H7 (cell line): ENCODE measurements at places on chromosomes 1 and 21. TPM values are rescaled to one million over a fixed set of nuclear protein-coding genes. Genes with fewer than 3 reads are reported as not detected.
A peak's percentile ranks its signal among the peaks of the same experiment; 100 is the strongest.

DNA sequence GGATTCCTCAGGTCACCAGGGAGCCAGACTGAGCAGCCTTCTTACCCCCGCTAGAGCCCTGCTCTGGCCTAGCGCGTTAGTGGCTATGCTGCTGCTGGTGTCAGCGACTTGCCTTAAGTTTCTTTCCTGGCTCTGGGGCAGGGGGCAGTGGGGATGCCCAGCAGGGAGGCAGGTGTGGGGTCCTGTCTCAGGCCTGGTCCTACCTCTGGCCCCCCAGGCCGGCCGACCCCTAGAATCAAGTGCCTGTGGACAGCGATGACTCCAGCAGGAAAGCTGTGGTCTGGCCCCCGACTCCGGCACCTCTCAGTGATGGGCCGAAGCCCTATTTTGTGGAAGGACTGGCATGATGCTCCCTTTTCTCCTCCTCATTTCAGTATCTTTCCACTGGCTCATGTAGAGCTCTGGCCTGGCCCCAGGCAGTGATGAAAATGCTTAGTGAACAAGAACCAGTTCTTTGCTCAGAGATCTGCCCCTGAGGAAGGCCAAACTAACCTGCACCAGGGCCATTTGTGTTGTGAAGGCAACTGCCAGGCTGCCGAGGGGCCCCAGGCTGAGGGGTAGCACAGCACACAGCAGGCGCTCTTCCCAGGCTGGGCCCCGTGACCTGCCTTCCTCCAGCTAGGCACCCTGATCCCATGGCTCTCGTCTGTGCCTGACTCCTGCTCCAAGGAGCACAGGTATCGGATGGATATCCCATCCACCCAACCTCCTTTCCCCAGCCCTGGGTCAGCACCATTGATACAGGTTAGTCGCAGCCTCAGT lies 23.7 kb downstream of the MRPL37 start:
- DNase-seq = peak; percentile 73

The DCDC2B gene
- not detected in 2 replicates for total RNA-seq

DNA sequence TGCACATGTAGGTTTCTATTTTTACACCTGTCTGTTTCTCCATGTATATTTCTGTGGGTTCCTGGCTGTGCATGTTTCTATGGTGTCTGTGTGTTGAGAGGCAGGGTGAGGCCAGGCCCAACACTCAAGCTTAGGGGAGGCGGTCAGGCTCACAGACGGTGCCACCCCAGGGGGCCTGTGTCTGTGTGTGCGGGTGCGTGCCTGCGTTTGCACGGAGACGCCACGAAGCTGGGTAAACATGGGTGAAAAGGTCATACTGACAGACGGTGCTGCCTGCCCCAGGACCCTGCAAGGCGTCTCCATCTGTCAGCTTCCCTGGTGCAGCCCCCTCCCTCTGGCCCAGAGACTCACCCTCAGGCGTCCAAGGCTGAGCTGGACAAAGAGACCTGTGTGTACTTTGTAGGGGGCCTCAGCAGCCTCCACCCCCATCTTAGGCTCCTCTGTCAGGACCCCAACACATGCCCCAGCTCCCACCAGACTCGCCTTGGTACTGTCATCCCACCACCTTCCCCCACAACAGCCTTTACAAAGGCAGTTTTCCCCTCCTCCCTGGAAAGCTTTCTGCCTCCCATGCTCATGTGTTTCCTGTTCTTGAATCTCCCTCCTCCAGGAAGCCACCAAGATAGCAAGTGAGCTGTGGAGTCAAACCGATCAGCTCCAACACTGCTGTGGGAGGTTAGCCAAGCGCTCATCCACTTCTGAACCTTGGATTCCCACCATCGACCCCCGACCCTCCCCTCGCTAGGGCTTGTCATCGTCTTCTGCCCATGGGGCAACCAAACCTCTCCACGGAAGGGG lies 34.1 kb downstream of the PTPRF start:
- no peak for DNase-seq

- DNase-seq = no peak
These were observed 20.2 kb upstream of the SDC3 start for GRCh38 chr1:30928789-30929134.

DNA sequence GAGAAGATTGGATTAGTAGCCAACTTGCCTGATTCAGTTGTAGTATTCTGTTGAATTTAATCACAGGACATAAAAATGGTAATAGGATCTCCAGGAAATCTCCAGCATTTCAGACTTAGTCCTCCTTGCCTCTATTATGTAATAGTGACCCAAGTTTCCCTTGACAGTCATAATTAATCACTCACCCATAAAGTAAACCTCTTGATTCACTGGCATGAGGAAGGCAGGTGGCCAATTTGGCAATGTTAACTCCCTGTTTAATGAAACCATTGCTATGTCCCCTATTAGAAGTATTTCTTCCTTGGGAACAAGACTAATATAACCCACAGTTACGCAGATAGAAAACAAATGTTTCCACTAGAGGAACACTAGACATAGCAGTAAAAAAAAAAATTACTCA lies 604.8 kb upstream of the CXADR start:
- DNase-seq = no peak

The DNASE2B gene
- total RNA-seq = 0.38 TPM in 1 of 2 replicates, not detected in the other

GRCh38 chr1:70103770-70104169 lies 101.6 kb downstream of the LRRC40 start:
- no peak for DNase-seq

The TBX15 gene
- 13.8 and 22.9 TPM in 2 replicates for total RNA-seq

- no peak for DNase-seq
These were observed 17.0 kb downstream of the CITED4 start for GRCh38 chr1:40844887-40845878.
